Activated CD4-positive, alpha-beta T cell treated with anti-CD3 and anti-CD28 coated beads, Interleukin-2, amount 10 ng/mL, durations not matched to agents 24 days and 14 days (primary cell): ENCODE measurements at places on chromosomes 11 and 22.

DNA sequence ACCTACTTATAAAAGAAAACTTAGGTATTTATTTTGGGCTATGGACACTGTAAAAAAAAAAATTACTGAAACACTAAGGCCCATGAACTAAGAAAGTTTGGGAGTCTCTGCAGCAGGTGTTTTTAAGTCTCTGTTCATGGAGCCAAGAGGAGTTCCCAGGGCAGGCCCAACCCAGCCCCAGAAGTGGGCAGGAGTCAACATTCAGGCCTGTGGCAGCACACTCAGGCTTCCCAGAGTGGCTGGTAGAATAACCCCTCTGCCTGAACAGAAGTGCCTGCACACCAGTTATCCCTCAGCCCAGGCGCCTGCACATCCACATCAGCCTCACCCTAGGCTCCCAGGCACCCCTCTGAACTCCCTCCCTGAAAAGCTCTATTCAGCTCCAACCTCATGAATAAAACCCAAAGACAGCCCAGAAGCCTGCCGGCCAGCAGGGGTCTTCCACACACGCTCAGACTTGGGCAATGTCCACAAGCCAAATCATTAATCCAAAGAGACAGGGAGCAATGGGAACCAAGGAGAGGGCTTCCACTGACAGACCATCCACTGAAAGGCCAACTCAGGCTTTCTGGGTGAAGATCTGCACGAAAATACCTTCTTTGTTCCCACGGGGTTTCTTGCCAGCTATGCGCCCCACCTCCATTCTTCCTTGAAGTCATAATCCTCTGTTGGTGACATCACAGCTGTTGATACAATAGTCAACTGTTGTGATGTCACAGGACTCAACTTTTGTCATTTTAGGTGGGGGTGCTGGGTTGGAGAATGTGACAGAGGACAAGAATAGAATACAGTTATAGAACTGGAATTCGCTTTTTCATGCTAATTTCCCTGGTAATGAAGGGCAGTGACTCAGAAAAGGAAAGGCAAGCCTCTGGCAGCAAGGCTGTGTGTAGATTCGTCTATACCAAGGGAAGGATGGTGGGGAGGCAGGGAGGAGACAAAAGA is 83.7 kb downstream of the RPL27A start:
- DNase-seq = no peak

DNA sequence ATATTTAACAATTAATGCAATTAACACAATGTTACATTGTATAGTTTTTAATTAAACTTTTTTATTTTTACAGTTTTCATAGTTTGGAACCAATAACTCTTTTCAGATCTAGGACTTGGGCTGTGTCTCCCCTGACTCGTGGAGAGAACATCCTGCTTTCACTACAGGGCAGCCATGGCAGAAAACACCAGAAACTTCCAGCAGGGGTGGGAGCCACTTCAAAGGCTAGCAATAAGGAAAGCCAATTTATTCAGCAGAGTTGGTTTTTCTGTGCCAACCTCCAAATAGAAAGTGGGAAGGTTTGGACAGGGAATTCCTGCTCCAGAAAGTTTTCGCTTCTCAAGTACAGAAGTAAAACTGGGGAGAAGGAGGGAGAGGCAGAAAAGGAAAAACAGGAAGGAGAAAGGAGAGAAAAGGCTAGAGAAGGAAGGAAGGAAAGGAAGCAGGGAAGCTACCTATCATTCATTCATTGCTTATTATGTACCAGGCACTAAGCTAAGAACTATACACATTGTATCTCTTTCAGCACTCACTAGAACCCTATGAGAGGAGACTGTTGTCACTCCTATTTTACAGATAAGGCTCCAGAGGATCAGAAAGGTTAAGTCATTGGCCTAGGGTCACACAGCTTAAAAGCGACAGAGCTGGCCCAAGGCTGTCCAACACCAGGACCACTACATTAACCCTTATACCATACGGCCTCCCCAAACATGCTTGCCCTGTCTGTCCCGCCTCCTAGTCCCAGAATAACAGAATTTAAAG is 54.8 kb upstream of the CREB3L1 start:
- DNase-seq = no peak

DNA sequence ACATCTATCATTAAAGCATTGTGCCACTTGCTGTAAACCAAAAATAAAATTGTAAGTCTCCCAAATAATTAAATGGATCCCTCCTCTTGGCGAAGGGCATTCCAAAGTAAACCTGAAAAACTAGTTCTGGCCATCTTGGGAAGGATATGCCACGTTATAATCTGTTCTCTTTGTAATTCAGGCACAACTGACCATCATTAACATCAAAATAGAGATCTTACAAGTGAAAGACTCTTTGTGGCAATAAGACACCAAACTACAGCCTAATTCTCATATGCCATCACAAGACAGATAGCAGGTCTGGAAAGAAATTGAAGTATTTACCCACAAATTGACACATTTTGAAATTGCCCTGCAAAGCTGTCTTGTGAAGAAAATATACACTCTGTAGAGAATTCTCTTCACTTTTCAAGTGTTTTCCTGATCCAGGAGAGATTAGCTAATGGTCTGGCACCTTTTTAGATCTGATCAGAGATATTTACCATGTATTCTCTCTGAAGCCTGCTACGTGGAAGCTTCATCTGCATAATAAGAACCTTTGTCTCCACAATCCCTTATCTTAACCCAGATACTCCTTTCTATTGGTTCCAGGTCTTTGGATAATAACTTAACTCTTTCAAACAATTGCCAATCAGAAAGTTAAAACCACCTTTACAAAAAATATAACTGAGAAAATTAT is 630.4 kb upstream of the CCDC179 start:
- no peak for DNase-seq

DNA sequence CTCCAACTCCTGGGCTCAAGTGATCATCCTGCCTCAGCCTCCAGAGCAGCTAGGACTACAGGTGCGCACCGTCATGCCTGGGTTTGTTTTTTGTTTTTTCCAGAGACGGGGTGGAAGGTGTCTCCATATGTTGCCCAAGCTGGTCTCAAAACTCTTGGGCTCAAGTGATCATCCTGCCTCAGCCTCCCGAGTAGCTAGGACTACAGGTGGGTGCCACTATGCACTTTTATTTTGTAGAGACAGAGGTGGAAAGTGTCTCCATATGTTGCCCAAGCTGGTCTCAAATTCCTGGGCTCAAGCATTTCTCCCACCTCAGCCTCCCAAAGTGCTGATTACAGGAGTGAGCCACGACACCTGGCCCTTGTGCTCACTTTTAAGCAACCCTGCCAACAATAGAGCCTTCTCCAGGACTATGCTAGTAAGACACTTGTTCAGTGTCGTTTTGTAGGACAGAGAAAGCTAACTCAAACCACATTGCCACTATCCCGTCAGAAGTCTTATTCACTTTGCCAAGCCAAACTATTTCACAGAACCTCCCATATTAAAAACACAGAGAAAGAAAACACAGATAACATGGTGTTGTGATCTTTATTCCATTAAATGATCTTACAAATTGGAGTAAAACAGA is 9.4 kb upstream of the PLAAT3 start:
- DNase-seq = no peak

- peak; percentile 86 for DNase-seq
Observed at GRCh38 chr22:25709758-25710157, 32.2 kb upstream of the MYO18B start.

DNA sequence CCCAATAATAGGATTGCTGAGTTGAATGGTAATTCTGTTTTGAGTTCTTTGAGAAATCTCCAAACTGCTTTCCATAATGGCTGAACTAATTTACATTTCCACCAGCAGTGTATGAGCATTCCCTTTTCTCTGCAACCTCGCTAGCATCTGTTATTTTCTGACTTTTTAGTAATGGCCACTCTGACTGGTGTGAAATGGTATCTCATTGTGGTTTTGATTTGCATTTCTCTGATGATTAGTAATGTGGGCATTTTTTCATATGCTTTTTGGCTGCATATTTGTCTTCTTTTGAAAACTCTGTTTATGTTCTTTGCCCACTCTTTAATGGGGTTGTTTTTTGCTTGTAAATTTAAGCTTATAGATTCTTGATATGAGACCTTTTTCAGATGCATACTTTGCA is 97.4 kb downstream of the FDX1 start:
- no peak for DNase-seq

DNA sequence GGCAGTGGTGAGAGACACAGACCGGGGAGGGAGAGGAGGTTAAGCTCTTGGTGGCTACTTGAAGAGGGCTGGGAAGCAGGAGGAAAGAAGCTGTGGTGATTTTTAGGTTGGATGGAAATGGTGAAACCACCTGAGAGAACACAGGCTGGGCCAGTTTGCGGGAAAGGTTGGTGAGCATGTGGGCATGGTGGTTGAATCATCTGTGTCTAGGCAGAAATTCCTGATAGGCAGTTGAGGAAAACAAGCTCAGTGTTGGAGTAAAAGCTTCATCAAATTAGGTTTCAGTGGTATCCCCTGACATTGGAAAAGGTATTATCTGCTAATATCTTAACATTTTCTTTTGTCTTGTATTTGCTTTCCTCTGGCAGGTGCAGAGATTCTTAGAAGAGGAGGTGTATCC is 4.3 kb upstream of the SGSM3 start:
- no peak for DNase-seq

DNA sequence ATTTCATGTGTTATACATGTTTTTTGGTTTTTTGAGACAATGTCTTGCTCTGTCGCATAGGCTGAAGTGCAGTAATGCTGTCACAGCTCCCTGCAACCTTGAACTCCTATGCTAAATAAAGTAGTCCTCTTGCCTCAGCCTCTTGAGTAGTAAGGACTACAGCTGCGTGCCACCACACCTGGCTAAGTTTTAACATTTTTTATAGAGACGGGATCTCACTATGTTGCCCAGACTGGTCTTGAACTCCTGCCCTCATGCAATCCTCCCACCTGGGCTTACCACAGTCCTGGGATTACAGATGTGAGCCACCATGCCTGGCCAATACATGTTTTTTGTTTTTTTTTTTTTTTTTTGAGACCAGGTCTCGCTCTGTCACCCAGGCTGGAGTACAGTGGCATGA is 33.9 kb downstream of the SWAP70 start:
- no peak for DNase-seq

DNA sequence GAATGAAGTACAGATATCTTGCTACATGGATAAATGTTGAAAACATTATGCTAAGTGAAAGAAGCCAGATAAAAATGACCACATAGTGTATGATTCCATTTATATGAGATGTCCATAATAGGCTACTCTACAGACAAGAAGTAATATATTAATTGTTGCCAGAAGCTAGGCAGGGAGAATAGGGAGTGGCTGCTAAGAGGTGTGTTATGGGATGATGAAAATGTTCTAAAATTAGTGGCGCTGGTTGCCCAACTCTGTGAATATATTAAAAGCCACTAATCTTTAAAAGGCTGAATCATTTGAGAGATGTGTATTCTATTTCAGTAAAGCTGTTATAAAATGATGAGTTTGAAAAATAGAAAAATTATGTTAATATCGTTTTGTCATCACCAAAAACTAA is 144.4 kb downstream of the NCAM1 start:
- no peak for DNase-seq

- DNase-seq = no peak
Observed at GRCh38 chr22:18088825-18089568, 11.2 kb downstream of the PEX26 start.

GRCh38 chr22:35477911-35478582 is 62.6 kb upstream of the RASD2 start:
- no peak for DNase-seq

GRCh38 chr11:75574698-75575602 is 12.9 kb downstream of the SERPINH1 start:
- no peak for DNase-seq
